ENCODE measurements at places on chromosomes 7 and 10. TPM values are rescaled to one million over a fixed set of nuclear protein-coding genes. Genes with fewer than 3 reads are reported as not detected.

DNA sequence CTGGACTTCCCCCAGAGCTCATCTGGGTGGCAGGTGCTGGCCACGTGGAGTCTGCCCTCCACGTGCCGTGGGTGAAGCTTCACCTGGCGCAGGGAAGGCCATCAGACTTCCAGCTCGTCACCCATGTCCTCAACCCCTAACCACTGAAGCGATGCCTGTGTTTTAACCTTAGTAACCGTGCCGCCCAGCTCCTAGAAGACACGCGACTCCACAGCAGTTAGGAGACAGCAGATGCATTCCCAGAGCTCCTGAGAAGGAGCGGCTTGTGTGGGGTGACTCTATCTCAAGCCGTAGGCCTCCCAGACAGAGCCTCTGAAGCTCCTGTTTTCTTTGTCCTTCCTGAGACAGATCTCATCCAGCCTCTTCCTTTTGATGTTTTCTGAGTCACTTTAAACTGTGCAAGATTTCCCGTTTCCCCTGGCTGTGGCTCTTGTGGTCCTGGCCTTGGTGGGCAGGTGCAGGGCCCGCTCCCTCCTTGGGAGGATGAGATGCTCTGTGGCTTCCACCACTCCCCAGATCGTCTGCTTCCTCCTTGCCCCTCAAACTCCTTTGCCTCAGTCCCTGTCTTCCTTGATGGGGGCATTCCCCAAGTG, 41.4 kb upstream of the AP5Z1 start:
- peaks cover 5% of the 10 kb centered on the region for H3K4me1 ChIP-seq
- H3K27me3 ChIP-seq, result no peaks in the 10 kb centered on the region
- H3K27ac ChIP-seq, result no peak overlapping the region
- no peak overlapping the region for H3K4me3 ChIP-seq

GRCh38 chr7:2613098-2613930, 18.5 kb upstream of the TTYH3 start:
- H3K4me3 ChIP-seq, result no peak overlapping the region
- H3K27ac ChIP-seq, result peak overlapping the region; percentile 93
- no peaks in the 10 kb centered on the region for H3K27me3 ChIP-seq
- peaks cover 4% of the 10 kb centered on the region for H3K36me3 ChIP-seq
- peaks cover 41% of the 10 kb centered on the region for H3K4me1 ChIP-seq

DNA sequence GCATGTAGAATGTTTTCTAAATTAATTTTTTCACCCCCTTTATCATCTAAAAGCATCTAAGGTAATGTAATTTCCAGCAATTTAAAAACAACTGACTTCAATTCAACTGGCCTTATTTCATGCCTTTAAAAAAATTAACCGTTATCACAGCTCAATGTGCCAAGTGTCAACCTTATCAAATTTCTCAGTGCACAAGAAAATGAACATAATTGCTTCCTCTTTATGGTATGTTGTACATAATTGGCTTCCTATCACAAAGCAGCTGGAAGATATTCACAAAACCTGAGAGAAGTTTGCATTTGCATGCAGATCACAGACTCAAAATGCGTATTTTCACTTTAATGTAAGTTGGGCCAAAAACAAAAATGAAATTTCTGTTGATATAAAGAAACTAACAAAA, 966.4 kb downstream of the GRM8 start:
- H3K36me3 ChIP-seq, result no peaks in the 10 kb centered on the region
- no peak overlapping the region for H3K27ac ChIP-seq
- no peaks in the 10 kb centered on the region for H3K27me3 ChIP-seq
- no peaks in the 10 kb centered on the region for H3K4me1 ChIP-seq

DNA sequence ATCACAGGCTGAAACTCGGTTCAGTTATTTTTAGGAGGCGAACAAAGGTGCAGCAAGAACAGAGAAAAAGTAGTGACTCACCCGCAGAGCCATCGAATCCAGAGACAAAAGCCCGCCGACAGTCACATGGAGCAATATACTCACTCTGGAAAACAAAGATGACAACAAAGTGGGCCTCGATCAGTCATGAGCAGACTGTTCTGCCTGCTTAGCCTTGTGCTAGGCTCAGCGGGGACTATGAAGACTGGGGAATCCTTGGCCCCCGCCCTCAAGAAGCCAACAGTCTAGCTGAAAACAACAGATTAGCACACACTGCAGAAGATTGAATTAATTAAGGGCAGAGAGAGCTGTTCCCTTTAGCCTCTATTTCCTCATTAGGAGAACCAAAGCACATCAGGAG, 30.4 kb downstream of the XPNPEP1 start:
- no peaks in the 10 kb centered on the region for H3K36me3 ChIP-seq
- H3K27ac ChIP-seq, result peak overlapping the region; percentile 87
- no peak for DNase-seq

GRCh38 chr10:3104251-3104918, 37.0 kb downstream of the PFKP start:
- no peak for DNase-seq
- peaks cover 14% of the 10 kb centered on the region for H3K4me1 ChIP-seq
- no peak overlapping the region for H3K4me3 ChIP-seq
- no peaks in the 10 kb centered on the region for H3K27me3 ChIP-seq
- no peak overlapping the region for H3K27ac ChIP-seq
- peaks cover 10% of the 10 kb centered on the region for H3K36me3 ChIP-seq

DNA sequence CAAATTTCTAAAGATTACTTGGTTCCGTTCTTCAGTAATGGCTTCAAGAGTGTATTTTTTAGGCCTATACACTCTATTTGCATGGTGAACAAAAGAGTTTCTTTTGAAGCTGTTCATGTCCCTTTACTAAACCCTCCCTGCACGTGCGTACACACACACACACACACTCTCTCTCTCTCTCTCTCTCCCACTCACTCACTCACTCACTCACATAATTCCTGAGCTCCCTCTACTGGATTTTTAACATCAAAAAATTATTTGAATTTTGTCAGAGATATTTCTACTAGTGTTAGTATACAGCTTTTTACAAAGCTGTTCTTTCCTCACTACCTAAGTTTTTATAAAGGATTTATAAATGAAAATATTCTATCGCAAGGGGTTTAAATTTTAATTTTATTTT, 85.9 kb downstream of the UBE3C start:
- H3K4me3 ChIP-seq, result no peak overlapping the region
- H3K4me1 ChIP-seq, result no peaks in the 10 kb centered on the region
- H3K27me3 ChIP-seq, result no peaks in the 10 kb centered on the region
- H3K36me3 ChIP-seq, result peaks cover 5% of the 10 kb centered on the region
- no peak overlapping the region for H3K27ac ChIP-seq

- H3K36me3 ChIP-seq, result no peaks in the 10 kb centered on the region
- no peak for DNase-seq
- H3K27me3 ChIP-seq, result no peaks in the 10 kb centered on the region
- H3K27ac ChIP-seq, result no peak overlapping the region
- H3K4me3 ChIP-seq, result no peak overlapping the region
Measured at GRCh38 chr10:103986360-103986759, 19.4 kb downstream of the SLK start.

The CLDN15 gene
- 5.1 TPM for total RNA-seq

The KCNH2 gene
- 0.45 TPM for total RNA-seq

The GPAM gene
- total RNA-seq, result 29.2 TPM

GRCh38 chr7:14894826-14895225, 7.7 kb downstream of the DGKB start:
- no peak overlapping the region for H3K4me3 ChIP-seq
- no peak for DNase-seq
- no peaks in the 10 kb centered on the region for H3K36me3 ChIP-seq
- H3K27ac ChIP-seq, result no peak overlapping the region
- H3K27me3 ChIP-seq, result no peaks in the 10 kb centered on the region
- no peaks in the 10 kb centered on the region for H3K4me1 ChIP-seq

The SYT15B gene
- 1.5 TPM for total RNA-seq

GRCh38 chr7:131431289-131431688, 103.6 kb downstream of the MKLN1 start:
- H3K4me1 ChIP-seq, result peaks cover 7% of the 10 kb centered on the region
- no peak for DNase-seq
- H3K27ac ChIP-seq, result no peak overlapping the region
- no peaks in the 10 kb centered on the region for H3K27me3 ChIP-seq
- no peak overlapping the region for H3K4me3 ChIP-seq

DNA sequence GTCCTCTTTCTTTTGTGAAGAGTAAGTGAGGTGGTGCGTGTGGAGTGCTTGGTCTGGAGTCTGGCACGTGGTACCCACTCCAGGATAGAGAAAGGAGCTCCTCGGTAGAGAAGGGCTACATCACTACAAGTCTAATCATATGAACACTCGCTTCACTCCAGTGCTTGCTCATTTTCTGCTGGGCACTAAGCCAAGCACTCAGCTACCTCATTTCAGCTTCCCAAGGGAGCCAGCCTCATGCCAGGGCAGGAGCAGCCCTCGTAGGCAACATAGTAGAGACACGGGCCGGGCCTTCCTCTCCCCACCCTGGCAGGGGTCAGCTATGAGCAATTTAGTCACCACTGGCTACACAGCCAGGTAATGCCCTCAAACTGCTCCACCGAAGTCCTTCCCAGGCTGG, 11.4 kb upstream of the HSPA12A start:
- no peaks in the 10 kb centered on the region for H3K27me3 ChIP-seq
- no peak overlapping the region for H3K4me3 ChIP-seq
- peaks cover 42% of the 10 kb centered on the region for H3K4me1 ChIP-seq
- no peaks in the 10 kb centered on the region for H3K36me3 ChIP-seq

The GOLGA7B gene
- total RNA-seq, result 0.24 TPM

DNA sequence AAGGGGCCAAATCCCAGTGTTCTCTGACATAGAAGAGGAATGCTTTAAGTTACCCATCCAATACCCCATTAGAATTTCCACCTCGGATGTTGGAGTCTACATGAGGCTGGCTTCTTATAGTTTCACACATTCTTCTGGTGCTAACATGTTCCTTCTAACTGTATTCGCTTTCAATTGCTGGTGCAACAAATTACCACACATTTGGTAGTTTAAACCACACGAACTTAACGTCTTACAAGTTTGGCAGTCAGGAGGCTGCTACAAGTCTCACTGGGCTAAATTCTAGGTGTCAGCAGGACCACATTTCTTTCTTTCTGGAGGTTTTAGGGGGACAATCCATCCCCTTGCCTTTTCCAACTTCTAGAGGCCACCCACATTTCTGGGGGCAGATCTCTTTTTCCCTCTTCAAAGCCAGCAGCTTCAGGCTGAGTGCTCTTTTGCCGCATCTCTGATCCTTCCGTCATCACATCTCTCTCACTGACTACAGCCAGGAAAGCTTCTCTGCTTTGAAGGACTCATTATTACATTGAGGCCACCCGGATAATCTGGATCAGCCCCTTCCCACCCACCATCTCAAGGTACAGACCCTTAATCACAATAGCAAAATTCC, 5.1 kb upstream of the MACC1 start:
- no peaks in the 10 kb centered on the region for H3K4me1 ChIP-seq
- H3K36me3 ChIP-seq, result no peaks in the 10 kb centered on the region
- no peak for DNase-seq
- no peak overlapping the region for H3K4me3 ChIP-seq
- H3K27me3 ChIP-seq, result no peaks in the 10 kb centered on the region

The AKR1D1 gene
- not detected for total RNA-seq

The SPDYE5 gene
- total RNA-seq, result 0.45 TPM

- no peaks in the 10 kb centered on the region for H3K27me3 ChIP-seq
- H3K4me3 ChIP-seq, result no peak overlapping the region
- no peak overlapping the region for H3K27ac ChIP-seq
- no peak for DNase-seq
- no peaks in the 10 kb centered on the region for H3K4me1 ChIP-seq
Measured at GRCh38 chr10:121250995-121251764, 347.1 kb downstream of the FGFR2 start.

DNA sequence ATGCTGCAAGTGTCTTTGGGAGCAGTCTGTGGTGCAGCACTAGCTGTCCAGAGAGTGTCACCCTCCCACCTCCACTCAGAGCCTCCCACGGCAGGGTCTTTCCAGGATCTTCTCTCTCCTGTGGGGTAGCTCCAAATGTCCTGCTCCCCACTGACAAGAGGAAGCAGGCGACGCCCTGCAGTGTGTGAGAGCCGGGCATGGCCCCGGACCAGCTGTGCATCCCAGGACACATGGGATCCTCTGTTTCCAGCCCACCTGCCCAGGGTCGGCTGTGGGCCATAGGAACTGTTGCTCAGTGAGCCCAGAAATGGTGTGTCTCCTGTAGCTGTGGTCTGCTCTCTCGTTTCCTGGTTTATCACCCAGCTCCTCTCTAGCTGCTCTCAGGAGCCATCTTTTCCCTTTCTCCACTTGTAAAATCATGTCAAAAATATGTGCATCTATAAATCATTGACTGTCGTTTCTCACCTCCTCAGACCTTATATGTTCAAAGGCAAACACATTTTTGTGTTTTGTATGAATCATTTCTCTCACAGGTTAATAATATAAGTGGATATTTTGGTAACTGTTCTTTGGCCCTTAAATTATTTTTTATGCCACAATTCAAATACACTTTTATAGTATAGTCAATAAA, 74.9 kb downstream of the VWC2 start:
- no peaks in the 10 kb centered on the region for H3K36me3 ChIP-seq
- H3K4me3 ChIP-seq, result no peak overlapping the region
- H3K4me1 ChIP-seq, result no peaks in the 10 kb centered on the region
- no peak overlapping the region for H3K27ac ChIP-seq

The PGAM2 gene
- 5.9 TPM for total RNA-seq

The SLC18A3 gene
- not detected for total RNA-seq

- no peak overlapping the region for H3K27ac ChIP-seq
- DNase-seq, result no peak
- H3K36me3 ChIP-seq, result no peaks in the 10 kb centered on the region
- H3K4me3 ChIP-seq, result no peak overlapping the region
- no peaks in the 10 kb centered on the region for H3K27me3 ChIP-seq
Measured at GRCh38 chr7:112414855-112415490, 35.3 kb upstream of the IFRD1 start.

GRCh38 chr10:29105516-29106215, 183.2 kb upstream of the LYZL1 start:
- H3K36me3 ChIP-seq, result no peaks in the 10 kb centered on the region
- no peak for DNase-seq
- no peak overlapping the region for H3K4me3 ChIP-seq
- H3K4me1 ChIP-seq, result no peaks in the 10 kb centered on the region
- H3K27ac ChIP-seq, result no peak overlapping the region

DNA sequence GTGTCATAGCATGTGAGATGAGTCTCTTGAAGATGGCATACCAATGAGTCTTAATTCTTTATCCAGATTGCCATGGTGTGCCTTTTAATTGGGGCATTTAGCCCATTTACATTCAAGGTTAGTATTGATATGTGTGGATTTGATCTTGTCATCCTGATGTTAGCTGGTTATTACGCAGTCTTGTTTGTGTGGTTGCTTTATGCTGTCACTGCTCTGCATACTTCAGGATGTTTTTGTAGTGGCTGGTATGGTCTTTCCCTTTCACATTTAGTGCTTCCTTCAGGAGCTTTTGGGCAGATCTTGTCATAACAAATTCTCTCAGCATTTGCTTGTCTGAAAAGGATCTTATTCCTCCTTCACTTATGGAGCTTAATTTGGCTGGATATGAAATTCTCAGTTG, 16.5 kb downstream of the FAM25A start:
- no peaks in the 10 kb centered on the region for H3K4me1 ChIP-seq
- H3K27me3 ChIP-seq, result no peaks in the 10 kb centered on the region
- no peak overlapping the region for H3K27ac ChIP-seq
- H3K36me3 ChIP-seq, result no peaks in the 10 kb centered on the region
- no peak overlapping the region for H3K4me3 ChIP-seq

The GPNMB gene
- total RNA-seq, result 31.4 TPM
